Right ventricle myocardium superior (tissue), 1 donor: ENCODE measurements at places on chromosomes 4 and X. TPM values are rescaled to one million over a fixed set of nuclear protein-coding genes. Genes with fewer than 3 reads are reported as not detected.

The F8 gene
- 38.9 TPM for total RNA-seq

GRCh38 chr4:103996637-103997036 lies 276.9 kb upstream of the TACR3 start:
- no peak for DNase-seq

DNA sequence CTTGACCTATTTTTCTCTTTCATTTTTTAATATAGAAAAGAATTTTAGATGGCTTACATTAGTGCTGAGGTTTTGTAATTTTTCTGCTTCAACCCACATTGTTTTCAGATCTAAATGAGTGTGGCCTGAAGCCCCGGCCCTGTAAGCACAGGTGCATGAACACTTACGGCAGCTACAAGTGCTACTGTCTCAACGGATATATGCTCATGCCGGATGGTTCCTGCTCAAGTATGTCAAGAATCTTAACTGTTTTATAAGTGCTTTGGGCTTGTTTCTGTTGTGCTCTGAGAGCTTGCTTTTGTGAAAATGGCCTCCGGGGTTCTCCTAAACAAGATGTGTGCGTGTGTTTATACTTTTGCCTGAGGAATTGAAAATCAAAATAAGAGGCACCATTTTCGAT lies 41.6 kb downstream of the NPNT start:
- no peak for DNase-seq

DNA sequence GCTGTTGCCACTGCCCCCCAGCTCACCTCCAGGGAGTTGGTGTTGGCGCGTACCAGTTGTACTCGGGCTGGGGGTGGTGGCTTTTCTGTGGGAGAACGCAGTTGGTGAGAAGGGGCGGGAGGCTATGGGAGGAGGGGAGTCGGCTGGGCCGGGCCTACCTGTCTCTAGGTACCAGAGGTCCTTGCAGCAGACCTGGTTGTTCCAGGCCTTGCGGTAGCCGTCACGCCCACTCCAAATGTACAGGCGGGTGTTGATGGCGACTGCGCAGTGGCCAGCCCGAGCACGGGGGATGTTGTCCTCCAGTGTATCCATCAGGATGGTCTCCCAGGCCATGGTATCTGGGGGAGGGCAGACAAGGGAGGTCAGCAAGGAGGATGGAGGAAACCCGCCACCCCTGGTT lies 11.5 kb downstream of the HCFC1 start:
- DNase-seq = no peak

DNA sequence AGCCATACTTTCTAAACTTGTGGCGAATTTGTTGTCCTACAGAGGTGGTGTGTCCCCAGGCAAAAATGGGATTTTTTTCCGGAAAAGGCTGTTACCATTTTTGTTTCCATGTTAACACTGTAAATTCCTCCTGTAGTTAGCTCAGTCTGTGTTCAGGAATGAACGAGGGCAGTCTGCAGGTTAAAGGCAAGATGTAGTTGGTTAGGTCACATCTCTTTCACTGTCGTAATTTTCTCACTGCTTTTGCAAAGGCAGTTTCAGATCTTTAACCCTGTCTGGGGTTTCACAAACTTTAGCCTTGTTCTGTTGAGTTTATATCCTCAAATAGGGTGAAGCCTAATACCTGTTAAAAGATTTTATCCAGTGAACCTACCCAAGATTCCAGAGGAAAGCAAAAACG lies 50.5 kb upstream of the PUDP start:
- no peak for DNase-seq

GRCh38 chr4:17060230-17060629 lies 161.8 kb upstream of the LDB2 start:
- no peak for DNase-seq

The MAML3 gene
- total RNA-seq = 2.4 TPM

The TEX13D gene
- not detected for total RNA-seq

DNA sequence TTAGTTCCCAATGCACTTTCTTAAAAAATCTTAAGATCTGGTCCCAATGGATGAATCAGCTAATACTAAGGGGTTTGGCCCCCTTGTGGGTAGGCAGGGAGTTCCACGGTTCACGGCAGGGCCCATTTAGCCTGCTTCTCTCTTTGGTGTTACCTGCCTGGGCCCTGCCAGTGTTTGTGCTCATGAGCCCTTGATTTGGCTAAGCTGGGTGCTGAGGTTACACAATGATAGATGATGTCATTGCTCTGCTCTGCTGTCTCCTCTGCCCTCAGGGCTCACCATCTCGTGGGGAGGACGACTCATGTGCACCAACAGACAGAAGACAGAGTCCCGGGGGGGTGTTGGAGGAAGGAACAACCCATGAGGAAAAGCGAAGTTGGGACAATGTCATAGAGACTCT lies 24.4 kb downstream of the RTL5 start:
- DNase-seq = no peak

DNA sequence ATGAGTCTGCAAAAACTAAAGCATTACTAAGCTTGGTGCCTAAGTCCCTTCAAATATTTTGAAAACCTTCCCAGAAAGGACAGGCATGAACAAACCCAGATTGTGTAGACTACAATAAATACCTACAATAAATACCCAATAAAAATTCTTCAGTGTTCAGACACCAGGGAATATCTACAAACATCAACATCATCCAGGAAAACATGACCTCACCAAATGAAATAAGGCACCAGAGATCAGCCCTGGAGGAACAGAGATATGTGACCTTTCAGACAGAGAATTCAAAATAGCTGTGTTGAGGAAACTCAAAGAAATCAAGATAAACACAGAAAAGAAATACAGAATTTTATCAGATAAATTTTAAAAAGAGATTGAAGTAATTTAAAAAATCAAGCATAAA lies 57.8 kb upstream of the NLRP2B start:
- no peak for DNase-seq

GRCh38 chrX:38654302-38654701 lies 93.0 kb downstream of the TSPAN7 start:
- no peak for DNase-seq

GRCh38 chr4:5139141-5139540 lies 87.9 kb downstream of the STK32B start:
- no peak for DNase-seq

- DNase-seq = no peak
Observed at GRCh38 chr4:98305576-98305975, 44.4 kb downstream of the RAP1GDS1 start.

DNA sequence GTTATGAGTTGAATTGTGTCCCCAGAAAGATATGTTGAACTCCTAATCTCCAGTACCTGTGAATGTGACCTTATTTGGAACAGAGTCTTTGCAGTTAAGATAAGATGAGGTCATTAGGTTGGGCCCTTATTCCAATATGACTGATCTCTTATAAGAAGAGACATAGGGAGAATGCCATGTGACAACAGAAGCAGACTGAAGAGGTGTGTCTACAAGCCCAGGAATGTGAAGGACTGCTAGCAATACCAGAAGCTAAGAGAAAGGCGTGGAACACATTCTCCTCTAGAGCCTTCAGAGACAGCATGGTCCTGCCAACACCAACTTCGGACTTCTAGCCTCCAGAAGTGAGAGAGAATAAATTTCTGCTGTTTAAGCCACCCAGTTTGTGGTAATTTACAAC lies 22.5 kb upstream of the USP27X start:
- DNase-seq = no peak

The PF4V1 gene
- total RNA-seq = not detected

DNA sequence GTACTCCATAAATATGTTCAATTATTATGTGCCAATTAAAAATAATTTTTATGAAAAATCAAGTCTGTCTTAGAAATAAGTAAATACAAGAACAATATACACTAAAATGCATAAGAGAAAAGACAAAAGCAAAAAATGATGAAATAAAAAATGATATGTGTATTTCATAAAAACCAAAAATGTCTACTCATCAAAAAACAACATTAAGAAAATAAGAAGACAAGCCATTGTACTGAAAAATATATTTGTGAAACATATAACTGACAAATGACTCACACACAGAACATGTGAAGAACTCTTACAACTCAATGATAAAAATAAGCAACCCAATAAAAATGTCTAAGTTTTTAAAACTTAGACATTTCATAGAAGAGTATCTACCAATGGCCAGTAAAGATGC lies 34.1 kb upstream of the ENOX2 start:
- no peak for DNase-seq

- DNase-seq = peak; percentile 41
Observed at GRCh38 chrX:129983575-129984110, 1.2 kb downstream of the BCORL1 start.

DNA sequence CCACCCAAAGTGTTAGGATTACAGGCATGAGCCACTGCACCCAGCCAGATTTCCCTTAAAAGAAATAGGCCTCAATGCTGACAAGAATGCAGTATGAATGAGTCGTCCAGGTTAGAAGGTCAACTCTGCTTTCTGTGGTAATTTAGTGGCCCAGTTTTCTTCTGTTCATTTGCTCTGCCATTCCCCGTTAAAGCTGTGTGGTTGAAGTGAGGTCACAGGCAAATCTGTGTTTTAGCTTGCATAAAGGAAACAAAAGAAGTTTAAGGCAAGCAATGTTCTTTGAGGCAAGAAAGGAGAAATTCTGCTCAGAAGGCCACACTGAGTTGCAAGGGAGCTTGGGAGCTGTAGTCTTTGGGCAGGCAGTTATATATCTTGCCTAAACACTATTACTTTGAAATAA lies 176.8 kb downstream of the LARP7 start:
- DNase-seq = no peak

- no peak for DNase-seq
Observed at GRCh38 chr4:41145571-41146078, 68.7 kb downstream of the APBB2 start.

DNA sequence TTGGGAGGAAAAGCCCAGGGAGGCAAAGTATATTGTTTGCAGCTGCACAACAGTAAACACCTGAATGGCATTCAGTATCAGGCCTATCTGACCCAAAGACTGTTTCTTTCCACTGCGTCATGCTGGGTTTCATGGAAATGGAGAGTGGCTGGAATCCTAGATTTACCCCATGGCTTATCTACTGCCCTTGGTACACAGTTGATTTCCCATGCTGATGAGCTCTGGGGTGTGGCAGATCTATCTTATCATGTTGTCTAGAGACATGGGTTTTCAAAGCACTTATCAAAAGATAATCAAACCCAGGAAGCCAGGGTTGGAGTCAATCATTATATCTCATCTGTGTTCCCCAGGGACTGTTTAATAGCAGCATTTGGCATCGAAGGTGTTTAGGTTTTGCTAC lies 72.1 kb downstream of the CLNK start:
- no peak for DNase-seq

The PNMA5 gene
- total RNA-seq = not detected

DNA sequence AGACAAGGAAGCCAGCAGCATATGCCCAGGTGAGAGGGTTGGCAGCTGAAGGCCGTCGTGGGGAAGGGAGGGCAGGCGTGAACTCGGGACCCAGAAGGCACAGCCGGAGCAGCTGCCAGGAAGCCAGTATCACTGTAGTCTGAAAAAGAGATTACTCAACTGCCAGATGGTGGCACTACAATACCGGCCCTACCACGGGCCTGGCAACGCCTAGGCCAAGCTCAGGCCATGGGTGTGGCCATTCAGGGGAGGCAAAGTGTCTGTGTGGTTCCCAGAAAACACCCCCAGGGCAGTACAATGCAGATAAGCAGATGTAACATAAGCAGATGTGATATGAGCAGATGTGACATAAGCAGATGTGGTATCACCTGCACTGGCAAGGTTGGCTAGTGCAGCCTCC lies 236.0 kb downstream of the AFAP1 start:
- DNase-seq = no peak

The AMTN gene
- not detected for total RNA-seq

The TASL gene
- 0.30 TPM for total RNA-seq

DNA sequence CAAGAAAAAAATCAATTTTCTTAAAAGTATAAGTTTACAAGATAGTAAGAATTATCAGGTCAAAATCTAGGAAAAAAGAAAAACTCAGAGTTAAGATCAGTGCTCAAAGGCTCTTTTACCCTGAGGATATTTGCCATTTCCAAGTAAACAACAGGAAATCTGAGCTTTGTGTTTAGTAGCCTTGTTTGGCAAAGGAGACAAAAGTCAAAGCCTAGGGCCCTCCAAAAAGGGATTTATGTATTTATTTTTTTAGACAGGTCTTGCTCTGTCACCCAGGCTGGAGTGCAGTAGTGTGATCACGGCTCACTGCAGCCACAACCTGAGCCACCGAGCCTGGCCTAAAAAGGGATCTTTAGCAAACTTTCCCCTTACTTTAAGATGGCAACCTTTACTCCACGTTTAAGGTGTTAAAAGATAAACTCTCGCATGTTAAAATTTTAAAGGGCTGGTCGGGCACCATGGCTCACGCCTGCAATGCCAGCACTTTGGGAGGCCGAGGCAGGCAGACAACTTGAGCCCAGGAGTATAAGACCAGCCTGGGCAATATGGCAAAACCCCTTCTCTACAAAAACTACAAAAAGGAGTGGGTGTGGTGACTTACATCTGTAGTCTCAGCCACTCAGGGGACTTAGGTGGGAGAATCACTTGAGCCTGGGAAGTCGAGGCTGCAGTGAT lies 21.3 kb upstream of the OPHN1 start:
- DNase-seq = no peak

DNA sequence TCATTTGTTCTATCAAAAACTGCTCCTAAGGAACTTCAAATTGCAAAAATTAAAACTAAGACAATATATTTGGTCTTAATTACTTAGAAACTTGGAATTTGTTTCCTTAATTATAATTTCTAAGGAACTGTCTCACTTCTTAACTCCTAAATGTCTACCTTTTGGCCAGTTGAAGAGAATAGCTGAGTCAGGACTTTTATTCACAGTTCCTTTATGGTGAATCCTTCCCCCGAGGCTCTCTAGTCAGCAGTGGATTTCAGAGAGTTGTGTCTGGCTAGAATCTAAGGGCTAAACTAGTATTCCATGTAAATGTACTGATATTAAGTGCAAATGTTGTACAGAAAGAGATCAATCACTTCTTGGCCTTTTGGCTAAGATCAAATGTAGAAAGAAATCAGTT lies 69.3 kb downstream of the AMMECR1 start:
- no peak for DNase-seq

The XAGE1A gene
- total RNA-seq = not detected

- DNase-seq = no peak
Observed at GRCh38 chr4:48509543-48509942, 19.5 kb downstream of the ZAR1 start.

DNA sequence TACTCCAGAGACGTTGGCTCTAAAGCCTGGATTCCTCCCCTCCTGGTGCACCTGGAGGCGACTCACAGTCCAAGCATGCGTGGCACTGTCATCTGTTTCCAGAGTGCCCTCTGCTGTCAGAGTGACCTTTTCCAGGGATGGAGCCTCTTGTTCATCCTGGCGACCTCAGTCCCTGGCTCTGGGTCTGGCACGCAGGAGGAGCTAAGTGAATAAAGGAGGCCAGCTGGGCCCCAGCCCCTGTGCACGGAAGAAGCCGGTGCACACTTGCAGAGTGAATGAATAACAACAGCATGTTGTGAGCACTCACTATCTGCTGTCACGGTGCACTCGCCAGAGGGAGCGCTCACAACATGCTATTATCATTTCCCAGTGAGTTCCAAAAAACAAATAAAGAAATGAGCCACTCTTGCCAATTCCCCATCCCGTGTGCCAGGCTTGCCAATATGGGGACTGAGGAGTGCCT lies 27.8 kb upstream of the PSAPL1 start:
- peak; percentile 56 for DNase-seq

- DNase-seq = no peak
Observed at GRCh38 chrX:144681501-144681900, 565.8 kb upstream of the SPANXN1 start.
